ENCODE measurements at places on chromosomes 3 and 15.
A peak's percentile ranks its signal among the peaks of the same experiment; 100 is the strongest.

GRCh38 chr3:122031123-122031468, 9.0 kb upstream of the ILDR1 start:
- no peak for DNase-seq

GRCh38 chr3:182436547-182436946, 356.8 kb upstream of the ATP11B start:
- peak; percentile 37 for DNase-seq

GRCh38 chr15:74786551-74787165, 4.8 kb downstream of the CSK start:
- no peak for DNase-seq

DNA sequence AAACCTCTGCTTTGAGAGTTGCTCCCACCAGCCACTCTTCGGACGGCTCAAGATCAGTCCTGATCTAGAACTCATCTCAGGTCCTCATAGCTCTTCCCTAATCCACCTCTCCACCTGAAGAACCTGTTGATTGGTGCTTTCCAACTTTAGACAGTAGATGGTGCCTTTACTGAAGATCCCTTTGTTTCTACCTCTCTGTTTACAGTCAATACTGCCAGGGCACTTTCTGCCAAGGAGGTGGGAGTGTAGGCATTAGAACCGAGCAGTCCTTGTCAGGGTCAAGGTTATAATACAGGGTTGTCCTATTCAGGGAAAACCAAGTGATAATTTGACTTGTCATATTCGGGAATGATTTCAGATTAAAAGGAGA, 1.2 kb downstream of the CGNL1 start:
- no peak for DNase-seq

DNA sequence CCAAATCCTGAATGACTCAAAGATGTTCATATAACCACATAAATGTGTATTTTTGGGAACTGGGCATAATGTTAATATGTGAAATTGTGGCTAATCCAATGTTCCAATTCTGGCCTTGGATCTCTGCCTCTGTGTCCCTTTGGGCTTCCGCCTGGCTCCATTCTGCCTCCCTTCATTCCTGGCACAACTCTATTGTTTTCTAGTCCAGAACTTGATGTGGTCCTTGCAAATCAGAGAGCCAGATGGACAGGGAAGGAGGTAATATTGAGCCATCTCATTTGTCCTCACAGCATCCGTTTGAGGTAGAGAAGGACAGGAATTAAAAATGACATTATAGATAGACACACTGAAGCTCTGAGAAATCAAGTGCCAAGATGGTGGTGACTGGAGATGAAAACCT, 355.7 kb upstream of the TBL1XR1 start:
- no peak for DNase-seq

GRCh38 chr15:25055356-25056068, 100.7 kb downstream of the SNRPN start:
- no peak for DNase-seq

DNA sequence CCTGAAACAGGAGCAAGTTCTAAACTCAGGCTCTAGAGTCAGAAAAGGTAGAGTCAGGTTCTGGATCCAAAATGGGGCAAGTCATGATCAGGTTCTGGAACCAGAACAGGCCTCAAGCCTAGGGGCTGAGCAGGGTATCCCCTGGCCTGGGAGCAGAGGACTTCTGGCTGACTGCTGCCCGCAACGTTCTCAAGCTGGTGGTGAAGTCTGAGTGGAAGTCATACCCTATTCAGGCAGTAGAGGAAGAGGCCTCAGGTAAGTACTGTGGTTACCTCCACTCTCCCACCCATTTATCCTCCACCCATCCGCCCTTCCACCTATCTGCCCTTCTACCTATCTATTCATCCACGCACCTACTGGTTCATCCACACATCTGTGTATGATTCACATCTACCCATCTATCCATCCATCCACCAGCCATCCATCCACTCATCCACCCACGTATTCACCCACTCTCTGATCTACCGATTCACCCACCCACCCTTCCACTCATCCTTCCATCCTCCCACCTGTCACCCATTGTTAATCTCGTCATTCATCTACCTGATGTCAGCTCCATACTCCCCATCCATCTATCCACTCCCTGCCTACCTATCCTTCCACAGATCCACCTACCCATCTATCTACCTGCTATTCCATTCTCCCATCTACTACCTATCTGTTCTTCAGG, 8.7 kb downstream of the TTLL3 start:
- DNase-seq: no peak

- no peak for DNase-seq
Measured at GRCh38 chr3:151067158-151067557, 18.3 kb upstream of the MED12L start.

GRCh38 chr15:81221449-81221848, 24.8 kb downstream of the IL16 start:
- no peak for DNase-seq

DNA sequence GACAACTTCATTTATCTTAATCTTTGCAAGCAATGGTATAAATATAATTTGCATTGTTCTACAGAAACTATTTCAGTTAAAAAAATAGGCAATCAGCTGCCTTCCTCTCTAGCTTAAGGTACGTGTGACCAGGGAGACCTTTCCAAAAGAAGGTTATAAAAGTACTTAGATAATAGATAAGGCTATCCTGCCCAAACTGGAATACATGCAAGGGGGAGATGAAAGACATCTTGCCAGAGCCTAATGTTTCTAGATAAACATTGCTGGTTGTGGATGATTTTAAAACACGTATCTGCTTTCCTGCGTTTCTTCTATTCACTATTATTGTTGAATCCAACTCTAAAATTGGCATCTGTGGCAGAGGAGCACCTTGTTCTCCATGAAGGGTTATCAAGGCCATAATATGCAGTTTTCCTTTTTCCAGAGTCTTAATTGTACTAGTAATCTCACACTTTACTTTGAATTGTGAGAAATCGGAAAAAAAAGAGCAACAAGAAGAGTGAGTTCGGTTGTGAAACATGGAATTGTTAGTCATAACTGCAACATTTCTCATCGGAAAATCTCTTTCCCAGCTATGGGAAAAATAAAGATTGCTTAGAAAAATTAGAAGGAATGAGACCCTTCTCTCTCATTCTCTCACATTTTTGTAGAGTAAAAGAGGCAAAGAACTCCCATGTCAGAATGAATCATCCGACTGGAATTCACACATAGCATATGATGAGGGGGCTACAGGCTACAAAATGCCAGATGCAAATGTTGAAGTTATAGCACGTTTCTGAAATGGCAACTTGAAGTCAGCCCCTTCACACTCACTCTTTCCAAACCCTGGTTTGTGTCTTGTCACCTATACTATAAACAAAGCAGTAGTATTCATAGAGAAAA, 936.1 kb upstream of the NR2F2 start:
- no peak for DNase-seq

GRCh38 chr15:42071717-42072116, 22.6 kb downstream of the PLA2G4D start:
- DNase-seq: no peak

DNA sequence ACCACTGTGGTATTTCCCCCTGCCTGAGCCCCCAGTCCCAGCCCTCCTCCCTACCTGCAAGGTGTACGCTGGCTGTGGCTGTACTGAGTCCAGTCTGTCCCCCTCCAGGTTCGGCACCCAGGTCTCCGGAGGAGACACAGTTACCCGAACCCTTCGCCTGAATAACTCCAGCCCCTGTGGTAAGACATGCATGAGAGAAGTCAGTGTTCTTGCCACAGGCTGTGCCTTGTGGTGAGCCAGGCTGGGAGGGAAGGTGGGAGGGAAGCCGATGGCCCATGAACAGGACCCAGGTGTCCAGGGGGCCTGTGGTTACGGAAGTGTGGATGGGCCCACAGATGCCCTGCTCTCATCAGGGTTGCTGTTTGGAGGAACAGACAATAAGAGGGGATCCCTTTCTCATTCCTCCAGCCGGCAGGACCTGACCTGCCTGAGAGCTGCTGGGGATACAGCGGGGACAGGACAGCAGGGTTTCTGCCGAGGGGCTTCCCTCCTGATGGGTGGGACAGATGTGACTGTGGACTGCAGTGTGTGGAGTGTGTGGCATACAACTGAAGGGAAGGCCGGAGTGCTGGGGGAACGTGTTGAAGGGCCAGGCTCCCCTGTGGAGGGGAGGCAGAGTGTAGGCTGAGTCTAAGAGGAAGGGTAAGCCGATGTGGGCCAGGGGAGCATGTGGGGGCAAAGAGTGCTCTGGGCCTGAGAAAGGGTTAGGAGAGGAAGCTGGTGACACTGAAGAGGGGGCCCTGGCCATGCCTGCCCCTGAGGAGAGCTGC, 21.9 kb downstream of the ACAA1 start:
- DNase-seq: no peak

GRCh38 chr3:112587336-112587735, 25.5 kb downstream of the SLC35A5 start:
- no peak for DNase-seq

GRCh38 chr3:71208211-71209095, 375.1 kb downstream of the FOXP1 start:
- DNase-seq: no peak

DNA sequence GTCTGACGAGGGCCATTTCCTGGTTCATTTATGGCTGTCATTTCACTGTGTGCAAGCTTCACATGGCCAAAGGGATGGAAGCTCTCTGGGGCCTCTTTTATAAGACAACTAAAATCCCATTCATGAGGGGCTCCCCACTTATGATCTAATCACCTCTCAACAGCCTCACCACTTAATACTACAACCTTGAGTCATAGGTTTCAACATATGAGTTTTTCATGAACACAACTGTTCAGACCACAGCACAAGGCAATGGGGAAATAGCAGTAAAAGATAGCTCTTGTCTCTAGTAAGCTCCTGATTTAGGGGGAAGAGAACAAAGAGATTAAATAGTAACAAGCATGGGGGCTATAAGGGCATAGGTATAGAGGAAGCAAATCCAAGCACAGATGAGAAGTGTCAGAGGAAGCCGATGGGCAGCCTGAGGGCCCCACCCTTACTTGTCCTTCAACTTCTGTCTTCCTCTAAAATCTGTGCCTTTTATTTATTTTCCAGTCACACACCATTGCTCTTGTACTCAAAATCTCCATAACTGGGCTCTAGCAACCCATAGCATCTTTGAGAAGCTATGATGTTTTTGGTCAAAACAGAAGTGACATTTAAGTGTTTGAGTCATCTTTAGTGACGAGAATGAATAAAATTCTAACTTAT, 329.1 kb downstream of the UNC13C start:
- no peak for DNase-seq

DNA sequence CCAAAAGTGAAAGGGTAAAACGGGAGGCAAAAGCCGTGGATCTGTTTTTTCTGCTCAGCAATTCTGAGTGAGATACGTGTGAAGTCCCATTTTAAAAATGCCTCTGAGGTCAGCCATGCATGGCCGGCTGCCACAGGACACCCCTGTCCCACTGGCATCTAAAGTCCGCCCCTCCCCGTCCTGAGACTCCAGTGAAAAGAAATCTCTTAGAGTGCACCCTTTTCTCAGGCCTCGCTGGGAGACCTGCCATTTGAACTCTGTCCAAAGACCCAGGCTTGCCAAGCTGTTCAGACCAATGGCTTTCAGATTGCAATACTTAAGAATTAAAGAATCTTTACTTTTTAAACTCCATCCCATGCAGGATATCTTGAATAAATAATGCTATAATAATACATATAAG, 61.0 kb upstream of the SLC24A5 start:
- no peak for DNase-seq

DNA sequence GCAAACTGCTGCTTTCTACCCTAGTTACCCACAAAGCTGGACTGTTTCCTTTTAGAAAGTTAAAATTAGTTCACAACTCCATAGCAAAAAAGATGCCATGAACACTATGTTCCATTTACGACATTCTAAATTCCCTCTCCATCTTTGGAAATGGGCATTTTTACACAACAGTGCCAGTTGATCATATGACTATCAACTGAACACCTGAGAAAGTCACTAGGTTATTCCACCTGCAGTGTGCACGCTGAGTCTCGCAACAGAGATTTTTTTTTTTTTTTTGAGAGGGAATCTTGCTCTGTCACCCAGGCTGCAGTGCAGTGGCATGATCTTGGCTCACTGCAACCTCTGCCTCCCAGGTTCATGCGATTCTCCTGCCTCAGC, 120.3 kb downstream of the SNRK start:
- DNase-seq: no peak

DNA sequence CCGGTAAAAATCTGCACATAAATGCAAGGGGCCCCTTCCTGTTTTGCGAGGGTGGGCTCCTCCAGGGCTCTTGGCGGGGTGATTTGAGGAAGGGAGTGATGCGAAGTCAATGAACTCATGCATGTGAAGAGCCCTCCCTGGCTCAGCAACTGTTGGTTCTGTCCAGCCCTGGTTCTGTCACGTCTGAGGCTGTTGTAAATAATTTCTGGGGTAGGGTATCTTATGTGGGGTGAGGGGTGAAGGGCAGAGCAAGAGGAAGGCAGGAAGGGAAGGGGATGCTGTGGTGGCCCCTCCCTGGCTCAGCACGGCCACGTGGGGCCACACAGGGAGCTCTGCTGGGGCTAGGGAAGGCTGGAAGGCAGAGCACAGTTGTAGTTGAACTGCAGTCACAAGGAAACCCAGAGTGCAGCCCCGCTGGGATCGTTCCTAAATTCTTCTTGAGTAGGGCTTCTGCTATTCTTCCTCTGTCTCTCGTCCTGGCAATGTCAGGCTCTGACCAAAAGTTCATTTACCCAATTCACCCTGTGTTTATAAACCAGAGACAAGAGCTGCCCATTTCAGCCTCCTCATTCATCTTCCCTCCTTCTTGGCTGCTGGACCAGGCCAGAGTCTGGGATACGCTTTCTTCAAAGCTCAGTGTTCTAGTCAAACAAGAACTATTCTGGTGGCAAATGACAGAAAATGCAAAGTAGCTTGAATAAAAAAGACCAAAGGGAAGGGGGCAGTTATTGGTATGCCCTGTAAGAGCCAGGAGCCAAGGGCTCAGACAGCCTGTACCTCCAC, 14.8 kb upstream of the TOPBP1 start:
- no peak for DNase-seq

DNA sequence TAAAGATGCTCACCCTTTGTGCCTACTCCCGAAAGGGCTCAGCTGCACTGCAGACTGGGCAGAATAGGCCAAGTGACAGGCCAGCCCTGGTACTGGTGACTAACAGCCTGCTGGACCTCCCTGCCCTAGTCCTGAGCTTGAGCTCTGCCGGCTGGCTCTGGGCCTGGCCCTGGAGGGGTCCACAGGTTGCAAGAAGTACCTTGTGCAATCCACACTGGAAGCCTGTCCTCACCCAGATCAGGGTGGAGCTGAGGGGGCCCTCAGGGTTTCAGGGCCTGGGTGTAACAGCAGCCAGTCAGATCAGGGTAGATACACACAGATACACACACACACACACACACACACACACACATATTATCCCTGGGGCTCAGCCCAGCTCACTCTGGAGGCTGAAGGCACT, 27.3 kb upstream of the PLA2G4D start:
- no peak for DNase-seq

DNA sequence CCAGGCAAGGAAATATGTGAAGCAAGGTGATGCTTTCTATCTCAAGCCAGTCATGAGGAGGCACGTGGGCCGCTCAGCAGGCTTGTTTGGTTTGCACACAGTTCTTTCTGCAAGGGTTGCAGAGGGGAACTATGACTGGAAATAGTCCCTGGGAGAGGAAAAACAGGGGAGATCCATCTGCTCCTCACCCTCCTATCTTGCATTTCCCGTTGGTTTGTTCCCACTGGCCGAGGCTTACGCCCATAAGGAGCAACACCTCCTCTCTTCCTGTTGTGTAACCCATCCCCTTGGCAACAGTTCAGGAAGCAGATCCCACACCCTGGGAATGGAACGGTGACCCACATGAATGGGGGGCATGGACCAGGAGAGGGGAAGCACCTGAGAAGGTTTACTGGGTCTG, 72.1 kb upstream of the MAGI1 start:
- no peak for DNase-seq

GRCh38 chr3:61526308-61526707, 35.1 kb upstream of the PTPRG start:
- DNase-seq: peak; percentile 44

- DNase-seq: no peak
Measured at GRCh38 chr3:64915778-64916177, 228.0 kb upstream of the ADAMTS9 start.

GRCh38 chr3:196141052-196141865, 59.4 kb upstream of the TFRC start:
- no peak for DNase-seq

All from NCI-H187 (cell line).